ENCODE measurements at places on chromosomes 16 and 17.

DNA sequence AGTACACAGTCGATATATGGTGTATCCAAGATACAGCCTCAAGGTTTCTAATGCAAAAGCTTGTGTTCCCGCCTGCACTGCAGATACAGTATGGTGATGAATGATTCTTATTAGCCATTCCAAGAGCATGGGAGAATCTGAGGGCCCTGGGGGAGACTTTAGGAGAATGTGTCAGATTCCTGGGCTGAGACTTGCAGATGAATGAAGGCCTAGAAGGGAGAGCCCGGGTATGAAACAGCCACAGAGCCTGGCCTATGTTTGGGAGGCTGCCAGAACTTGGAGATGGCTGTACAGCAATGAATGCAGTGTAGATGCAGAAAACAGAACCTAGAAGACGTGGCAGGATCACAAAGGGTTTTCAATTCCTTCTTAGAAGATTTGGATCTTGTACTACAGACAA is 510.7 kb downstream of the HAPSTR1 start:
- no peak for DNase-seq

DNA sequence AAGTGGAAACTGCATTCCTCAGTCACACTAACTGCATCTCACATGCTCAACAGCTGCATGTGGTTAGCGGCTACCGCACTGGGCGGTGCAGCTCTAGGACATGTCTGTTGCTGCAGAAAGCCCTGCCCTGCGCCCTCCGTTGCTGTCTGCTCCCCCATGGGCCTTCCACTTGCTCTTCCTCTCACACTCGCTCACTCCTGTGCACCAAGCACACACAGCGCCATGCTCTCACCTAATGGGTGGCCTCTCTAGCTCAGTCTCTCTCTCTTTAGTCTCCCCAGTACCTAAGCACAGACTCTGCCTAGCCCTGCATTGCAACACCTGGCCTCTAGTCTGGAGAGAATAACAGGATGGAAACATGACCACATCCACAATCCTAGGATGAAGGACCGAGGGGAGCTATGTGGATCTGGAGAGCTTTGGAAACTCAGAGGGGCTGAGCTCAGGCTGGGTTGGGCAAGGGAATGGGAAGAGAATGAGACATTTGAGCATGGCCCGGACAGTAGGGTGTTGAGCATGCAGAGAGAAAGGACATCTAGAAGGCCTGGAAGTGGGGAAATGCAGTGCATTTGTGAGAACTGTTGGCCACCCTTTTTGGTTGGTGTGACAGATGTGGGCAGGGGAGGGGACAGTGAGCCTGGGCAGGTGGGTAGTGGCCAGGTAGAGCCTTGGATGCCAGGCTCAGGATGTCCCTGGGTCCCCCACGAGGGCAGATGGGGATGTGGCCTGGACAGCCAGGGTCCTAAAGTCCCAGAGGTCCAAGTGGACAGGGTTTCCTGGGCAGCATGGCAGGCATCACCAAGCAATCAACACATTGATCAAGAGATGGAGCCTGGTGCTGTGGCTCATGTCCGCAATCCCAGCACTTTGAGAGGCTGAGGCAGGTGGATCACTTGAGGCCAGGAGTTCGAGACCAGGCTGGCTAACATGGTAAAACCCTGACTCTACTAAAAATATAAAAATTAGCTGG is 16.1 kb downstream of the SGCA start:
- DNase-seq, result no peak

DNA sequence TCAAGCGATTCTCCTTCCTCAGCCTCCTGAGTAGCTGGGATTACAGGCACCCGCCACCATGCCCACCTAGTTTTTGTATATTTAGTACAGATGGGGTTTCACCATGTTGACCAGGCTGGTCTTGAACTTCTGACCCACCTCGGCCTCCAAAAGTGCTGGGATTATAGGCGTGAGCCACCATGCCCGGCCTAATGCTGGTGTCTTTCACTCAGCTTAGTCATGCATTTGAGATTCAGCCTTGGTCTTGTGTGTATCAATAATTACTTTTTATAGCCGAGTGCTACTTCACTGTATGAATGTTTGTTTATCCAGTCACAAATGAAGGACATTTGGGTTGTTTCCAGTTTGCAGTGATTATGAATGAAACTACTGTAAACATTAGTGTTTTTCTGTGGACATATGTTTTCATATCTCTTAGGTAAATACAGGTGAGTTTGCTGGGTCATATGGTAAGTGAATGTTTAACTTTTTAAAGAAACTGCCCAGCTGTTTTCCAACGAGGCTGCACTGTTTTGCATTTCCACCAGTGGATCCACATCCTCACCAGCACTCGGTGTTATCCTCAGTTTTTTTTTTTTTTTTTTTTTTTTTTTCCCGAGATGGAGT is 11.0 kb upstream of the PLCG2 start:
- DNase-seq, result no peak

GRCh38 chr17:752002-752619 is at the start of gene GEMIN4:
Gene GEMIN4, minus strand, starts transcription at chr17:752264. Its CDS starts 122 bp downstream, at chr17:752142.
- DNase-seq, result peak; percentile 96

DNA sequence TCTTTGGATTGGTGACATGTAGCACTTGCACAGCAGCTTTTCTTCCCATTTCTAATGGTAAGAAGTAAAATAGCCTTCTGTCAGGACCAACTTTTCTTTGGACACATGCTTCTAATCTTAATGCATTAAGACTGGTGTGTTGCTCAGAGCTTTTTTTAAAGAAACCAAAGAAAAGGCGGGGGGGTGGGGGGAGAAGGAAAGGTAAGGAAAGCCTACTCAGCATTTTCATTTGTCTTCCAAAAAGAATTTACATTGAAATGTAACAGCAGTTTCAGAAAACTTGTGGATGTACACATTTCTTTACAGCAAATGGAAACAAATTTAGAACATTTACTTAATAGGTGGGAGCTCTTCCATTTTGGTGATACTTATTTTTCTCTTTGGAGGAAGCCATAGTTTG is 49.6 kb downstream of the NLK start:
- DNase-seq, result no peak

DNA sequence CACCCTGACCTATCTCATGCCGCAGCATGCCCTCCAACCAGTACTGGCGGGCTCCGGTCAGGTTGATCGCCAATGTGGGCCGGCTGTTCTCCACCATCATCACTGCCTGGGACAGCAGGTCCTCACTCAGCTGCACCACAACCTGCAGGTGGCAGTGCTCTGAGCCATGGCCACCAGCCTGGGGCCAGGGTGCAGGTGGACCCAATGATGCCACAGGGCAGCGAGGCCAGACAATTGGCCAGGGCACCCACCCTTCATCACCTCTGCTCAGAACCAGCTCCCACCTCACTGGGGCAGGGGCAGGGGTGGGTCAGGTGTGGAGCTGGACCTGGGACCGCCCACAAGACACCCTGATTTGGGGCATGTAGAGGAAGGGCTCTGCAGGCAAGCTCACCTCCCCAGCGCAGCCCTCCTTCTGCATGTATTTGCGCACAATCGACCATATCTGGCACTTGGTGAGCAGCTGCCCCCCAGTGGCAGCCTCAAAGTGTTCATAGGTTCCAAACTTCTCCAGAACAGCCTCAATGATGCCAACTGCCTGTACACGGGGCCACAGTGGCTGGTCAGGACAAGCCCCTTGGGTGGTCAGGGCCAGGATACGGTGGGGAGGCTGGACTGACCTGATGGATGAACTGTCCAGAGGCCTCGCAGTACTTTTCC is 4.2 kb downstream of the MATCAP1 start:
- no peak for DNase-seq

GRCh38 chr17:36941265-36942010 is 4.2 kb downstream of the LHX1 start:
- no peak for DNase-seq

GRCh38 chr16:86579268-86580062 is 1.1 kb downstream of the FOXL1 start:
- no peak for DNase-seq

- no peak for DNase-seq
These were observed 11.8 kb downstream of the UTS2R start for GRCh38 chr17:82383411-82383810.

DNA sequence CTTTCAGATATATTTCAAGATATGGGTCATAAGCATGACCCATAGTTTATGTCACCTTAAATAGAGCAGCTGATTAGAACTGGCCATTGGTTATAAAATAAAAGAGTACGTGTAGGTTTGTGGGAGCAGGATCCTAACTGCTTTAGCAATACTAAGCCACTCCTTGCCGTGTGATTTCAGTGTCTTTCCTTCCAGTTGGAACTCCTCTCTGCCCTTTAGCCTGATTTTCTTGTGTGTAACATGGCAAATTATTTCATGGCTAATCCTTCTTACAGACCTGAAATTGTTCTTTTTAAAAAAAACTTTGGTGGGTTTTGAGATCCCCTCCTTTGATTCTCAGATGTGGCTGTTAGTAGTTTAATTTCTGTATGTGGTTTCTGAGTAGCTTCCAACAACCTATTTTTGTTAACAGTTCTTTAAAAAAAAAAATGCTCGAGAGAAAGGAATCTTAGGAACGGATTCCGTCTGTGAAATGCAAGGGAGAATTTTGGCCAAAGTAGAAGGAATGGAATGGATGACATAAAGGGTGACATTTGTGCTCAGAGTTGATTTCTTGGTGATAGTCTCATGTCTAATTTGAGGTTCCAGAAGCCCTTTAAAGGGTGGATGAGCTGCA is 39.9 kb downstream of the DHRS7B start:
- no peak for DNase-seq

DNA sequence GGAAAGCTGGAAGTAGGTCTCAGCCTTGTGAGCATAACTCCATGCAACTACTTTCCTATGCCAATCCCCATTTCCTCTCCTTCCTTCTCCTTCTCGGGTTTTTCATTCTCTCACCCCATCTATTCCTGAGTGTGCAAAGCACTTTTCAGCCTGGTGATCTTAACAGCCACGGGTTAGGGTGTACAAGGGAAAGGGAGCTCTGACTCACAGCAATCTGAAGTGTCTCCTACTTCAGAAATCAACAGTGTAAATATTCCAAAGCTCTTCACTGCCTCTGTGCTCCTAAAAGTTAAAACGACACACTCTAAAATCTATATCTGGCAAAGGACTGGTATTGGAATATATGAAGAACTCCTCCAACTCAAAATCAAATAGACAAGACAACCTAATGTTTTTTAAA is 268.0 kb upstream of the IRX3 start:
- DNase-seq, result no peak

DNA sequence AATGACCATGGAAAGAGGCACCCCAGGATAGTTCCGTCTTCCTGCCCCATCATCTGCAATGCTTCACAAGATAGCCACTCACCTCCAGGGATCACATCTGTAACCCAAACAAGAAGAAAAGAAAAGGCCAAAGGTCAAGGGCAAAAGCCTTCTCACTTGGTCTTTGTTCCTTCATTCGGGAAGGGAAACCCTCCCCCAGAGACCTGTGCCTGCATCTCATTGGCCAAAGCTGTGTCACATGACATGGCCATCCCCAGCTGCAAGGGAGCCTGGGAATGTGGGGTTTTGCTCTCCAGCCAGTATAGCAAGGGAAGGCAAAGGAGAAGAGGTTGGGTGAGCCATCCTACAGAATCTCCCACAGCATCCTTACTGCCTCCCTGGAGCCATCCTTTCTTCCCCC is 47.9 kb downstream of the NOL11 start:
- no peak for DNase-seq

- no peak for DNase-seq
These were observed 45.2 kb downstream of the SIAH1 start for GRCh38 chr16:48340054-48340453.

DNA sequence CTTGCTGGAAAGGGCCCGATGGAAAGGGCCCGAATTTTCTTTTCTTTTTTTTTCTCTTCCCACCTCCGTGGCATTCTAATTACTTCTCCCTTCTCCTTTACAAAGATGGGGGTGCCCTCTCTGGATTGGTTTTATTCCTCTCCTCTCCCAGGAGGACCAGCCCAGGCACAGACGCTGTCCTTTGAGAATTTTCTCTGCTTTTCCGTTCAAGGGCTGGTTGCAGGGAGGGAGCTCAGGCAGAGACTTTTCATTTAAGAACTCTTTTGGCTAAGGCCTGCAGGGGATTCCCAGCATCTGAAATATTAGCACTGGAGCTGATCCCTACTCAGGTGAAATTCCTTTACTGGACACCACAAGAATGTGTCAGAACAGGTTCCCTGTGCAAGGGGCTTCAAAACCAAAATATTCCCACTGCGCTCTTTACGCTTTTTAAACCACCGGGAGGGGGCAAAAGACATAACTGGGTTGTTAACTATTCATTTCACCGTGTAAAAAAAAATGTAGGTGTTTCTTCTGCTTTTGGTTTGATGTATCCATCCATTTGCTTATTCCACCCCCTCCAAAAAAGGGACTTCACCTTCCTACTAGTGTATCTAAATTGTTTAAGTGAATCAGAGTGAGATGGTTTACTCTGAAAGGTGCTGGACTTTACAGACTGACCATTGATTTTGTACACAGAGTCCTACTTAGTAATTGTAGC is 1.4 kb downstream of the NFAT5 start:
- DNase-seq, result no peak

- no peak for DNase-seq
These were observed 758 bp upstream of the UBALD2 start for GRCh38 chr17:76264425-76264754.

GRCh38 chr16:13300066-13300840 is 398.9 kb downstream of the SHISA9 start:
- DNase-seq, result no peak

GRCh38 chr17:19533718-19534561 is at the start of gene SLC47A1:
Gene SLC47A1, plus strand, starts transcription at chr17:19533854. Its CDS starts 86 bp downstream, at chr17:19533940.
- no peak for DNase-seq

DNA sequence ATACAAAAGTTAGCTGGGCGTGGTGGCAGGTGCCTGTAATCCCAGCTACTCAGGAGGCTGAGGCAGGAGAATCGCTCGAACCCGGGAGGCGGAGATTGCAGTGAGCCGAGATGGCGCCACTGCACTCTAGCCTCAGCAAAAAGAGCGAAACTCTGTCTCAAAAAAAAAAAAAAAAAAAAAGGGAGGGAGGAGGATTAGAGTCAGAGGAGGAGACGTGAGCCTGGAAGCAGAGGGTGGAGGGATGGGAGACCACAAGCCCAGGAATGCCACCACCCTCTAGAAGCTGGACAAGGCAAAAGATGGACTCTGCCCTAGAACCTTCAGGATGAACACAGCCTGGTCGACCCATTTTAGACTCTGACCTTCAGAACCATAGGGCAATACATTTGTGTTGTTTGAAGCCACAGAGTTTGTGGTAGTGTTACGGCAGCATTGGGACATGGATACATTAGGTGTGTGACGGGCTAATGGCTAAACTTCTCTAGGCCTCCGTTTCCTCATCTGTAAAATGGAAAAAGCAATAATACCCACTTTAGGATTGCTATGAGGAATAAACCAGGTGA is 2.1 kb upstream of the SMIM22 start:
- no peak for DNase-seq

GRCh38 chr17:37737081-37737480 is 7.8 kb downstream of the HNF1B start:
- no peak for DNase-seq

- no peak for DNase-seq
These were observed 75.1 kb downstream of the MYH13 start for GRCh38 chr17:10297691-10298090.
